ENCODE measurements at places on chromosomes 5 and 9.

DNA sequence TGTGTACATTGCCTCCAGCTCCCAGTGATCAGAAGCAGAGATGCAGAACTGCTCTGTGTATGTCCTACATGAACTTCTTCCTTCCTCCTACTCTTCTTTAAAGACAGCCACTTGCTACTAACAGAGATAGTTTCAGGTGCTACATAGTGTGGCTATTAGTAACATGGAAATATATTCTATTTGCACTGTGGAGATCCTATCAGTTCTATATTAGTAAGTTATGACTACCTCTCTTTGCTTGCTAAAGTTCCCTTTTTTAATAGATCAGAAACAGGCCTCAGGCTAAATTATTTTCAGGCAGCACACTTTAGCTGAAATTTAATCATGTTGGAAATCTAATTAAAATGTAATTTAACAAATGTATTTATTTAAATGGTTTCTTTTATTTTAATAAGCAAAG, 64.4 kb upstream of the TNFSF8 start:
- DNase-seq: no peak

- DNase-seq: no peak
Measured at GRCh38 chr9:126676685-126677143, 63.0 kb downstream of the LMX1B start.

GRCh38 chr5:79955356-79955895, 35.6 kb downstream of the MTX3 start:
- DNase-seq: no peak

DNA sequence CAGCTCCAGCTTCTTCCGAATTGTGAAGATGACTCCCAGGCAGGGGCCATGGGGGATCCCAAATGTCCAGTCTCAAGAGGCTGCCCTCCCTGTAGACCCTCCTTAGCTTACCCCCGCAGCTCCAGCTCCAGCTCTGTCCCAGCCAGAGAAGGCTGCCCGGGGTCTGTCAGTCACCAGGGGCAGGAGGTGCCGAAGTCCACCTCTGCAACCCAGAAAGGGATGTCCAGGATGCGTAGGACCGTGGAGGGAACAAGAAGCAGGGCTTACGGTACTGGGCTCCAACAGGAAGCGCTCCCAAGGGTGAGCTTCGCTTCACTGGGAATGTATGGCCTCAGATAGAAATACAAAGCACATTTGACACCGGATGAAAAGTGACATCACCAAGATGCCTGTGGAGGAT, 6.0 kb downstream of the IPPK start:
- DNase-seq: no peak

- DNase-seq: no peak
Measured at GRCh38 chr9:71431931-71432330, 310.5 kb upstream of the TRPM3 start.

GRCh38 chr5:172586125-172587060, 54.7 kb upstream of the NEURL1B start:
- no peak for DNase-seq

- DNase-seq: no peak
Measured at GRCh38 chr5:134249469-134250379, 23.9 kb upstream of the PPP2CA start.

DNA sequence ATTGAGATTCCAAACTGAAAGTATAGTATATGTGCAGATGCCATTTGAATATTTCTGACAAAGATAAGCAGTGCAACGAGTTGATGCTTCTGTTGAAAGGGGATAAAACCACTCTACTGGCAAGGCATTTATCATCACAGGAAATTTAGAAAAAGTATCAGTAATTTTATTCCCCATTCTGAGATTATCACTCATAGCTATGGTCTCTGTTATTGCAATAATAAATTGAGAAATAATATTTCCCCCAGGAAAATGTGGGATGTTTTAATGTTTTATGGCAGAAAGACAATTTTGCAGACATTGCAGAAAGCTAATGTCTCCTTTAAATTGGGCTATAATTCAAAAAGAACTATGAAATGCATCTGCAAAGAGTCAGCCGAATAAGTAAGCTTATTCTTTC, 1612.7 kb upstream of the ACO1 start:
- DNase-seq: no peak

- no peak for DNase-seq
Measured at GRCh38 chr5:83889971-83890745, 169.5 kb upstream of the HAPLN1 start.

GRCh38 chr5:29853711-29854220, 1339.7 kb upstream of the CDH6 start:
- no peak for DNase-seq

GRCh38 chr9:3331801-3332200, 194.0 kb downstream of the RFX3 start:
- DNase-seq: no peak

- DNase-seq: no peak
Measured at GRCh38 chr5:77958642-77959330, 182.6 kb upstream of the TBCA start.

DNA sequence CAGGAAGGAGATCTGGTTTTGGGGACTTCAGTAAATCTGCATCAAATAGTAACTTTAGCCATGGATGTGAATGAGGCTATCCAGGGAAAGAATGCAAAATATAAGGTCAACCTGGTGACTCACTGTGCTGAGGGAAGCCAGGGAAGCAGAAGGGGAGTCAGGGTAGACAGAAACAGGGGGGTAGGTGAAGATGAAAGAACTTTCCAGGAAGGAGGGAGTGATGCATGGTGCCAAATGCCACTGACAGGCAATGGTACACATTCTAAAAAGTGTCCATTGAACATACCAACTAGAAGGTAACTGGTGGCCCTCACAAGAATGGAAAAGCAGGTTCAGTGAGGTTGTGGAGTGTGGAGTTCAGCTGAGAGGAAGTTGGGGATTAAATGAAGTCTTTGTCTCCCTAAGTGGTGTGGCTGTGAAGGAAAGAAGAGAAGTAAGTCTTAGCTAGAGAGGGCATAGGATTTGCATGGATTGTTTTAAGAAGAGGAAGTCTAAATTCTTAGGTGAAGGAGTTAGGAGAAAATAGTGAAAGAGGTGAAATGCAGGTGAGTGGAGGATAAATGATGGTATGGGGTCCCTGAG, 35.5 kb downstream of the PALM2AKAP2 start:
- DNase-seq: no peak

- DNase-seq: no peak
Measured at GRCh38 chr5:157747173-157747740, 3.7 kb downstream of the LSM11 start.

DNA sequence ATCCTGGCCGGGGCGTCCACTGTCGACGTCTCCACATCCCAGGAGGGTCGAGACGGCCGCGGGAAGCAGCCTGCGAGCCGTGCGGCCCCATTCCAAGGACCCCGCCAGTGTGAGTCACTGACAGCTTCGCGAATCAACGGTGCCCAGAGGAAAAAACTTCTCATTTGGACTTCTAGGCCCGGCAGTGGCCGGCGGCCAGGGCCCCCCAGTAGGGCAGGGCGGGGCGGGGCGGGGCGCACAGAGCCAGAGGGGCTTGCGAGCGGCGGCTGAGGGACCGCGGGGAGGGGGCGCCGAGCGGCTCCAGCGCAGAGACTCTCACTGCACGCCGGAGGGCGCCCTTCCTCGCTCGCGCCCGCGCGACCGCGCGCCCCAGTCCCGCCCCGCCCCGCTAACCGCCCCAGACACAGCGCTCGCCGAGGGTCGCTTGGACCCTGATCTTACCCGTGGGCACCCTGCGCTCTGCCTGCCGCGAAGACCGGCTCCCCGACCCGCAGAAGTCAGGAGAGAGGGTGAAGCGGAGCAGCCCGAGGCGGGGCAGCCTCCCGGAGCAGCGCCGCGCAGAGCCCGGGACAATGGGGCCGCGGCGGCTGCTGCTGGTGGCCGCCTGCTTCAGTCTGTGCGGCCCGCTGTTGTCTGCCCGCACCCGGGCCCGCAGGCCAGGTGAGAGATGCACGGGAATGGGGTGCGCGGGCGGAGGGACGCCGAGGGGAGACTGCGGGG, at the start of gene F2R:
Gene F2R (plus strand): TSS at position 391 of the 720 bp plus-strand sequence. CDS start 182 bp downstream, at position 573.
- DNase-seq: peak; percentile 22

- DNase-seq: no peak
Measured at GRCh38 chr9:89721176-89721700, 116.4 kb downstream of the GADD45G start.

- DNase-seq: no peak
Measured at GRCh38 chr5:112338681-112339337, 80.3 kb downstream of the EPB41L4A start.

DNA sequence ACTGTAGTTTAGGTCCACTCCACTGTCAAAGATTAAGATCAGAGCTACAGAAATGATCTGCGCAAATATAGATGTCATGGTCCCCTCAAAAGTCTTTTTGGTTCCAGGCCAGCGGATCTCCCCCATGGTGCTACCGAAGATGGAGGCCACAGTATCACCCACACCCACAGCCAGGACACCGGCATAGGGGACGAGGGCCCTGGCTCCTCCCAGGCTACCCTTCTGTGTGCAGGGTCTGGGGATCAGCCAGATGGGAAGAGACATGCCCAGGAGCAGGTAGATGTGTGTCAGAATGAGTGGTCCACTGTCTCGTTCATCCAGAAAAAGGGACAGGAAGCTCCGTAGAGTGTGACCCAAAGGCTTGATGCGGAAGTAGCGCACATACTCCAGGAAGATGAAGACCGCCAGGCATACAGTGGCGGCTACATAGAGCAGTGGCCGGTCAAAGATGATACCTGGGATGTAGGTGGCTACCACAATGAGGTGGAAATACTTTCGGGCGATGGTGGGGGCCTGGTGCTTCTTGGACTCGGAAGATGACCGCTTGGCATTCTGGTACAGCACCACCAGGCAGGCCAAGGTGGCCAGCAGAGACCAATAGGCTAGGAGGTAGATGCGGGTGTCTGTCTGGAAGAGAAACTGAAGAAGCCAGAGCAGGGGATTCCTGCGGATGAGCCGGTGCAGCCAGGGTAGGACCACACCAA, 1.5 kb downstream of the DOLK start:
- DNase-seq: no peak

DNA sequence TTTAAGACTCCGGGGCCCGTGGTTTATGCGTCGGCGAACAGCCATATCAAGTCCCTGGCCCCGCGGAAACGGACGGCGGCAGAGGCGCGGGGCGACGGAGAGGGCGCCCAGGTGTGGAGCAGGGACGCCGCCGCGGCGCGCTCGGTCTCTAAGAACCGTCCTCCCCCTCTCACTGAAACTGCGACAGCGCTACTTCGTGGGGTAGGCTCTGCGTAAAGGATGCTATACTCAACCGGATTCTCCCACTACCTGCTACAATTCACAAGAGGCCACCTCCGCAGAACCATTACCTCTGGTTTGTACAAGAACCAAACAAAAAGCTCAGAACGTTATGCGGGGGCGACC, 404 bp downstream of the MRNIP start:
- DNase-seq: peak; percentile 32

- no peak for DNase-seq
Measured at GRCh38 chr9:82722561-82722960, 340.4 kb downstream of the RASEF start.

Data from activated CD4-positive, CD25-positive, alpha-beta regulatory T cell (primary cell).